Right atrium auricular region (tissue), 2 donors: ENCODE measurements at places on chromosomes 4 and X. TPM values are rescaled to one million over a fixed set of nuclear protein-coding genes. Genes with fewer than 3 reads are reported as not detected.

GRCh38 chrX:72255445-72255844, 16.6 kb upstream of the ERCC6L start:
- H3K4me3 ChIP-seq = no peak overlapping the region
- H3K27me3 ChIP-seq = no peaks in the 10 kb centered on the region
- no peaks in the 10 kb centered on the region for H3K4me1 ChIP-seq
- H3K36me3 ChIP-seq = no peaks in the 10 kb centered on the region
- no peak overlapping the region for H3K27ac ChIP-seq
- DNase-seq = no peak

DNA sequence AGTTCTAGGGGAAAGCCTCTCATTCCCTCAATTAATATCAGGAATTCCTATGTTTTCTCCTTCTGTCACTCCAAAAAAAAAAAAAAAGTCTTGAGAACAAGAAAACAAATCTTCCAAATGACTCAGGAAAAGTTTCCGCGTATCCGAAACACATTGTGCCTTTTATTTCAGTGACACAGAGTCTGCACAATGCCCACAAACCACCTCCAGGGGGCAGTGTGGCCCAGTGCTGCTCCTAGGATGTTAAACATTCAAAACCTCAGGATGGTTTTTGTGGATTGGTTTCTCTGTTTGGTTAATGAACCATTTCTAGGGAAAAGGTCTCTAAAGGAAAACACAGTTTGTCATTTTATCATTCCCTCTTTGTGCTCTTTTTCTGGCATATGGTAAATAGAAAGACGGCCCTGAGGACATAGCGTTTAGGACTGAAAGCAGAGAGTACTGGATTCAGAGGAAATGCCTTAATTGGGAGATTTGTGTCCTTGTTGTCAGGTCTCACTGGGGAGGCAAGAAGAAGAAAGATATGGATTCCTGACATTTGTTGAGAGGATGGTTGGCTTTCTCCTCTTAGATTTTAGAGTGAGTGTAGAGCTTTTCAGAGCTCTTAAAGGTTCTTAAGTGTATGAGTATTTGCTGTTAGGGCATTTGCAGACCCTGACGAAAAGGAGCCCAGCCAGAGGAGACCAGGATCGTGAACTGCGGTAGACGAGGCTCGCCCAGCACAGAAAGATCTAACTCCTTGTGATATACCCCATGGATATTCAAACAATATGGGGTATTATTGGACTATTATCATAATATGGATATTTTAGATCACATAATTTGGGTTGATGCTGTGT, 65.7 kb upstream of the MAP9 start:
- peak; percentile 91 for DNase-seq
- H3K36me3 ChIP-seq = no peaks in the 10 kb centered on the region
- H3K27me3 ChIP-seq = no peaks in the 10 kb centered on the region
- no peak overlapping the region for H3K27ac ChIP-seq

DNA sequence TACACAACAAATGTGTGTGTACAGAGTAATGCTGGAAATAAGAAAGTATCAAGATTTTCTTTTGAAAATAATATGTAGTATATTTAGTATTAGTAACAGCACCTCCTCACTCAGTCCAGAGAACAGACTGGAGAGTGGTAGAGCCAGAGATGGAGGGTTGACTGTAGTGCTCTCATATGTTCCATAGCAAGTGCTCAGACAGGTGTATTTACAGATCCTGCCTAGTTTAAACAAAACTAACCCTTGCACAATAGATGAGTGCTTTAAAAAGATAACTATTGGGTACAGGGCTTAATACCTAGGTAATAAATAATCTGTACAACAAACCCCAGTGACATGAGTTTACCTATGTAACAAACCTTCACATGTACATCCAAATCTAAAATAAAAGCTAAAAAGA, 381.0 kb upstream of the EMCN start:
- no peaks in the 10 kb centered on the region for H3K4me1 ChIP-seq
- H3K27me3 ChIP-seq = no peaks in the 10 kb centered on the region
- no peak overlapping the region for H3K4me3 ChIP-seq
- no peaks in the 10 kb centered on the region for H3K36me3 ChIP-seq
- H3K27ac ChIP-seq = no peak overlapping the region

- H3K4me1 ChIP-seq = no peaks in the 10 kb centered on the region
- H3K4me3 ChIP-seq = no peak overlapping the region
- H3K36me3 ChIP-seq = no peaks in the 10 kb centered on the region
- no peak for DNase-seq
These were observed 31.5 kb downstream of the WWC2 start for GRCh38 chr4:183130328-183131155.

DNA sequence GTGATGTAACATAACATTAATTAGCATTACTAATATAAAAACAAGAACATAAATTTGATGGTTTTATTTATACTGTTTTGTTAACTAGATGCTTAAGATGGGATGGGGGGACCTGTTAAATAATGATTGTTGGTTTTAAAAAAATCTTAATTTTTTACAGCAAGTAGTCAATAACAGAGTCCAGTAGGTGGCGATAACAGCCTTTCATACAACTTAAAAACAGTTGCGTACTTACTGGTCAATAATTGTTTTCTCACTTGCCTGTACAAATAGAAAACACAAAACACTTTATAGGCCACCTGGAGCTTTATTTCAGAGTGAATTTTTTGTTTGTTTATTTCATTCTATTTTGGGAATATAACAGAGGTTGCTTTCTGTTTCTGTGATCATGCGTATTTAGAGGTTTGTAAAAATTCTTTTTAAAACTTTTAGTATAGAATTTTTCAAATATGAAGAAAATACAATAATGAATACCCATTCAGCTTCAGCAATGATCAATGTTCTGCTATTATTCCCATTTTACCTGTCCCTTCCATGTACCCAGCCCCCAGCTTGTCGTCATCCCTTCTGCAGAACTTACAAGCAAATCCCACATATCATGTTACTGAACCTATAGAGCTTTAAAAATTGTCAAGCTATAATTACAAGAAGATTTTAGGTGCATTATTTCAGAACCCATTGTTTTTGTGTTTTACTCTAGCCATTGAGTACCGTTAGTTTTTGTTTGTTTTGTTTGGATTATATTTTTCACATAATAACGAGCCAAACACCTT, 97.1 kb downstream of the MRPL1 start:
- H3K27me3 ChIP-seq = no peaks in the 10 kb centered on the region
- no peaks in the 10 kb centered on the region for H3K4me1 ChIP-seq
- H3K4me3 ChIP-seq = no peak overlapping the region
- H3K36me3 ChIP-seq = peaks cover 5% of the 10 kb centered on the region
- no peak for DNase-seq
- H3K27ac ChIP-seq = no peak overlapping the region

GRCh38 chrX:154380787-154381186, 1.7 kb downstream of the EMD start:
- no peaks in the 10 kb centered on the region for H3K27me3 ChIP-seq
- no peaks in the 10 kb centered on the region for H3K36me3 ChIP-seq
- peak overlapping the region; percentile 91 for H3K27ac ChIP-seq
- H3K4me3 ChIP-seq = peak overlapping the region; percentile 66
- H3K4me1 ChIP-seq = no peaks in the 10 kb centered on the region

DNA sequence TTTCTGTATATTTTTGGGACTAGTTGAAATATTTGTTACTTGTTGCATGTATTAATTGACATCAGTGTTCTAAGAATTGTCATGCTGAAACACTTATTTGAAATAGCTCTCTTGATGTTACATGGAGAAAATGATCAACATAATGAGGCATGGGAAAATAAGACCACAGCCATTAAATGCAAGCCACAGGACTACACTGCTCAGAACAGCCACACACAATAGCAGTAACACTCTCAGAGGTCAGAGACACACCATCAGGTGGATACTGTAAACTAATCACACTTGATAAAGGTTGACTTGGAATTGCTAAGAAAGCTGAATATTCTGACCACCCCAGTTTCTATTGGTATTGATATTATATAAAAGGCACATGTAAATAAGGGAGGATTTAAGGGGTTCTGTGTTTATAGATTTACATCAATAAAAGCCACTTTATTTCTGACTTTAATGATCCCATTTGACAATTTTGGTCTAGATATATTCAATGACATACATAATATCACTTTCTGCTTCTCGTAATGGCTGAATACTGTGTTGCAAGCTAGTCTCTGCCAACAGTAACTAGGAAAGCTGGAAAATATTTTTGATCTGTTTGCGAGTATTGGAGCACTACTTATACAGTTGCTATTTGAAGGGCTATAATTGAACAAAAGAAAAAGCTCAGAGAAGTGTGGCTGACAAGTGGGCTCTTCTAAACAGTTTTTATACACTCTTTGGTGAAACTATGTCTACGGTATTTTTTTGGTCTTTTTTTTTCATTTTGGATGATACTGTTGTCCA, 876.5 kb upstream of the INTU start:
- DNase-seq = no peak
- H3K27ac ChIP-seq = peak overlapping the region; percentile 59
- no peak overlapping the region for H3K4me3 ChIP-seq
- no peaks in the 10 kb centered on the region for H3K36me3 ChIP-seq

GRCh38 chrX:153774576-153775292, 6.1 kb upstream of the SRPK3 start:
- H3K27ac ChIP-seq = no peak overlapping the region
- H3K4me3 ChIP-seq = no peak overlapping the region
- no peaks in the 10 kb centered on the region for H3K27me3 ChIP-seq
- DNase-seq = no peak

The FAM47E gene
- total RNA-seq = 2.2 TPM

DNA sequence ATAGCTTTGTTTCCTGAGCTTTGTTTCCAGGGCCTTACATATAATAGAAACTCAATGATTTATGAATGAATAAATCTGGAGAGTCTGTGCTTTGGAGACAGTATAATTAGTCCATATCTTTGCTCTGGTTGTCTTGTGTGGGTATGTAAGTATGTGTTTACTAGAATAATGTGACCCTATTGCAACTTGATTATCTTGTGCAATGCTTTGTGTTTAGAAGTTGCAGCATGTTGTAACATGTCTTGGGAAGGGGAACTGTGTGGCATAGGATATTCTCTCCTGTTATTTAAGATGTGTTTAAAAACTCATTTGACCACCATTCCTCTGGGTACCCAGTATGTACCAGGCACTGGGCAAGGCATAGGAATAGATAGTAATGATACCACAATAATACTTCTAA, 6.1 kb downstream of the SPATA18 start:
- DNase-seq = no peak
- H3K27me3 ChIP-seq = no peaks in the 10 kb centered on the region
- H3K4me1 ChIP-seq = no peaks in the 10 kb centered on the region
- H3K36me3 ChIP-seq = no peaks in the 10 kb centered on the region
- H3K4me3 ChIP-seq = no peak overlapping the region

The AVPR2 gene
- 4.7 TPM for total RNA-seq

- no peaks in the 10 kb centered on the region for H3K36me3 ChIP-seq
- H3K27me3 ChIP-seq = no peaks in the 10 kb centered on the region
- DNase-seq = no peak
These were observed 18.6 kb downstream of the ITGB1BP2 start for GRCh38 chrX:71320126-71320525.

GRCh38 chr4:147576084-147576483, 41.1 kb upstream of the TMEM184C start:
- H3K4me1 ChIP-seq = no peaks in the 10 kb centered on the region
- no peak for DNase-seq
- H3K36me3 ChIP-seq = no peaks in the 10 kb centered on the region
- no peak overlapping the region for H3K4me3 ChIP-seq
- no peaks in the 10 kb centered on the region for H3K27me3 ChIP-seq
- H3K27ac ChIP-seq = no peak overlapping the region

DNA sequence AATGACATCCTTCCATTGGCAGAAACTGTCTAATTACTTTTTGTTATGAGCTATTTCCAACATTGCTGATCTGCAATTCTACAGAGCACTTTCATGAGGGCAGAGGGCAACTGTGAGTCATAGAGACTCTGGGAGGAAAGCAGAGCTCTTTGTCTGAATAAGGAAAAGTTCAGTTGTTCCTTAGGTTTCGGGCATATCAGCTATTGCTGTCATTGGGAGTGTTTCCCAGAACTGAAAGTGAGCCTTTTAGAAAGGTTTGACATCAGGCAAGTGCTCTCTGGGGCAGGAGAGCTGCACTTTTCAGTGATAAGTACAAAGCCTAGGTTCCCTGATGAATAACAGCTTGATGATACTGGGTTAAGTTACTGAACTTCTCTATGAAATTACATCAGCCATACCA, 119.2 kb upstream of the EDNRA start:
- no peak overlapping the region for H3K4me3 ChIP-seq
- H3K4me1 ChIP-seq = no peaks in the 10 kb centered on the region
- no peak for DNase-seq

DNA sequence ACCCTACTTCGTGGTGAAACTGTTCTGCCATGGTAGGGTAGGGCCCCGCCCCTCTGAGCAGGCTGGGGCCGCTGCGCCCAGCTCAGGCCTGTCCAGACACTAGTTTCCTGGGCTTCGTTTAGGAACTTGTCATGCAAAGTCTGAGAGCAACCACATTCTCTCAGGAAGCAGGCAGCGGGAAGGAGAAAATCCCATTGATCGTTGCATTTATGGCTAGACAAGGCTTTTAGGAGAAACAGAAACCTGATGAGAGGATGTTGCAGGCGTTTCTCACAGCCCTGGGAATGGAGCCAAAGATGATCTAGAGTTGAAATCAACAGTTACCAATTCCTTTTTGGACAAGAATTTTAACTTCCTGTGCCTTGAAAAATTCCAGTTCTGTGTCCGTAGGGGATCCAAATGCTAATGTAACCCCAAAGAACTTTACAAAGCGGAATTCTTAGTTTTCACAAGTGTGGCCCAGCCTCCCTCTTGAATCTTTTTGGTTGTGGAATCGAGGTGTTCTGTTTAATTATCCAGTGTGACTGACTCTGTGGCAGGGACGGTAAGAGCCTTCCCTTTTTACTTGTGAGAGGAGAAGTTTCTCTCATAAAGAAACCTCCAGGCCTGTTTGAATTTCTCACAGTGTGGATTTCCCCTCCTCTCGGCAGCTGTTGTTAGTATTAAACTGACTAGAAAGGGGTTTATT, 4.5 kb upstream of the CXCL9 start:
- H3K4me3 ChIP-seq = no peak overlapping the region
- peak overlapping the region; percentile 63 for H3K27ac ChIP-seq
- H3K36me3 ChIP-seq = no peaks in the 10 kb centered on the region
- H3K27me3 ChIP-seq = no peaks in the 10 kb centered on the region

The SMIM10 gene
- total RNA-seq = 6.8 TPM
